ENCODE measurements at places on chromosomes 6 and 20.

DNA sequence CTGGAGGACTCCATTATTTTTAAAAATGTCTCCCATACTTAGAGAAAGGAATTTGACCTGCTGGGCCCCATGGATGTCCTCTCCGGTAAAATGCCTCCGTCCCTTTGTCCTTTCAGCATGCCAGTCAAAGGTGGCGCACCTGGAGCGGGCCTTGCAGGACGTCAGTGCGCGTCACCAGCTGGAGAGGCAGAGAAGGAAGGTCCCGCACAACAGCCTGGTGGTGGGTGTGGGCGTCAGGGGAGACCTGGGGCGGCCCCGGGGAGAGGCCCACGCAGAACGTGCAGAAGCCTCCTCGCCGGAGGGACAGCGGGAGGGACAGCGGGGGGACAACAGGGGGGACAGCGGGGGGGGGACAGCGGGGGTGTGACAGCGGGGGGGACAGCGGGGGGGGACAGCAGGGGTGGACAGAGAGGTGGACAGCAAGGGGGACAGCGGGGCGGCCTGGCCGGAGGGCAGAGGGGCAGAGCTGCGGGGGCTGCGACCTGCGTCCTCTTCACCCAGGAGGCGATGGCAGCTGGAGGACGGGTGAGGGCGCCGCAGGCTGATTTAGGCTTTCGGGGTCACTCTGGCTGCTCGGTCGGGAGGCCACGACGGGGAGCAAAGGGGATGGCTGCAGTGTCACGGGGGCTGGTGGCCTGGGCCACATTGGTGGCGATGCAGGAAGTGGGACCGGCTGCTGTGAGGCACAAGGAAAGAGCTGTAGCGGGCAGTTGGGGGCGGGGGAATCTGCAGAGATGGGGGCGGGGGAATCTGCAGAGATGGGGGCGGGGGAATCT lies 859 bp upstream of the KIF25 start:
- DNase-seq, result no peak

DNA sequence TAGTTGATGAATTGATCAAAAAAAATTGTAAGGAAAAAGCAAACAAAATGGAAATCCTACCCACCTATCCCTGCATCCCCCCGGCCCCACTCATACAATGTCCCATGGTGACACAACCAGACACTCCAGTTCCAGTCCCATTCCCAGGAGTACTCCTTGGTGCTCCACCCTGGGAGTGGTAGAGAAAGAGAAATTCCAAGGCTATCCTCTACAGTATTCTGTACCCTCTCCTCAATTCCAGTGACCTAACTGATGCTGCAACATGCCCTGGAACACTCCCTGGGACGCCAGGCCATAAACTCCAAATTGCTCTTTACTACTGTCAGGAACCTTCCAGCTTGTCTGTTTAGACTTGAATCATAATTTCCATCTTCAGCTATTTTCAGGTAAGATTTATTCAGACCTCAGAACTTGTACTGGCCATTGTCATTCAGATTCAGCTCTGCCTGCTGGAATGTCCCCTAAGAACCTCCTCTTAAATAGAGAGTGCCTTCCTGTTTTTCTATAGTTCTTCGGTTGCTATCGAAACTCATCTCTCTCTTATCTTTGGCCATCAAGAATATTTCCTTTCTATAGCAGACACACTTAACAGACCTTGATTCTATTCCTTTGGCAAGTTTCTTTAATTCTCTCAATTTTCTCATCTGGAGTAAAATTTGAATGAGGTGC lies 8.7 kb downstream of the GPX6 start:
- no peak for DNase-seq

DNA sequence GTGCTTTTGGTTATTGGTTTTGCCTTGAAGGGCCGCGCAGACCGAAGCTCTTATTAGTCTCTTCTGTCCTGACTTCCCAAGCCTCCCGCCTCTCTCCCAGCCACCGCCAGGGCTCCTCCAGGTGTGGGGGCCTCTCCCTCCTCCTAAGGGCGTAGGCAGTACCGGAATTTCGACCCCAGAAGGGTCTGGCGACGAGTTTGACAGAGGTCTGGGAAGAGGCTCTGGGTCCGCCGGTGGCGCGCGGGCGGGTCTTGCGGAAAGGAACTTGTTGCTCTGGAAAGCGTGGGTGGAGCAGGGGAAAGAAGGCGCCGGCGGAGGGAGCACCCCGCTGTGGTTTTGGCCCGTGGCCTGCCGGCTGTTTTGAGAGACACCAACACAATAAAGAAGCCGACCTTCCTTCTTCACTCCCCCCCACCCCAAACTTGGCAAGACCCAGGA lies 1.8 kb downstream of the PCSK2 start:
- DNase-seq, result no peak

GRCh38 chr20:63854766-63855362 lies 6.4 kb upstream of the ABHD16B start:
- no peak for DNase-seq

DNA sequence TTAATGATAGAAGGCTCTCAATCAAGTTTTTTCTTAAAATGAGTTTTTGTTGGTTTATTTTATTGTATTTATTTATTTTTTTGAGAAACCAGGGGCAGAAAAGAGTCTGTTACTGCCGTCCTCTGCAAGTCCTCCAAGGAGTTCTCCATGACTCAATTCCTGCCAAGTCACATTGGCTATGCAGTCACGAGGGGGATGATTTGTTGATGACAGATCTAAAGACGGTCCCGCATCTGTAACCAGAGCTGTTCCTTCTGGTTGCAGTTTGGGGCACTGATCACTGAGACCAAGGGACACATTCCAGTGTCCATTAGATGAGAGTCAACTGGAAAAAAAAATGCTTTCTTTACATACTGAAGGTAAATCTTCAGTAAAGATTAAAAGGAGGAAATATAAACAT lies 13.9 kb upstream of the TSHZ2 start:
- DNase-seq, result no peak

DNA sequence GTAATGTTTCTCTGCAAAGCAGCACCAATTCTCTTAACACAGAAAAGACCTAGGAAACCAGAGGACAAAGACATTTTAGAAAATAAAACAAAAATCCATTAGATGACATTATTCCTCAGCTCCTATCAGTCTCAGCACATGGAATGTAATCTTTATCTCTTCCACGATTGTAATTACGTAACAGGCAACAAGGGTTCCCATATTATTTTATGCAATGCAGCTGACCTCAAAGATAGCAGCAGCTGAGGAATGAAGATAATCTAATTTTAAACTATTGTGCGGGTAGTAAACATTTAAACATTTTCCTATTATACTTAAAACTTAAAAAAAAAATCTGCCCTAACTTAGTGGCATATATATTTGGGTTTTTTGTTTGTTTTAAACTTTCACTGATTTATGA lies 33.0 kb upstream of the PTCHD4 start:
- DNase-seq, result no peak

DNA sequence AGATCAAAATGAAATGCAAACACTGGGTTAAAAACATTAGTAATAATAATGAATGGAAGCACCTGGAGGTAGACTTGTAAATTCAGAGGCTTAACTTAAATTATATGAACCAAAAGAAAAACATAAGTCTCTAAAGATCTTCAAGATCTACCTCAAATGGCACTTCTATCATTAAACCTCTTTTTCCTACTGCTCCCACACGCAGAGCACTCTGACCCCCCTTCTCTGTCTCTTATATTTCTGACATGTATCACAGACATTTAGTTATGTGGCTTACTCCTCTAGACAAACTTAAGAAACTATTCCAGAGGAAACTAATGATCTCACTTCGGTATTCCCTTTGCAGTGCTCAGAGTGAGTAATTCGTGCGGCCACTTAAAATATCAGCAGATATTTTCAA lies 1.1 kb downstream of the TBC1D32 start:
- no peak for DNase-seq

Data from CD8-positive, alpha-beta memory T cell (primary cell).